Myocyte (in vitro differentiated cells): ENCODE measurements at places on chromosomes 4 and X. TPM values are rescaled to one million over a fixed set of nuclear protein-coding genes. Genes with fewer than 3 reads are reported as not detected.

CENPU gene
- total RNA-seq, result 18.1 and 18.4 TPM in 2 replicates

NR0B1 gene
- total RNA-seq, result 0.42 TPM in 1 of 2 replicates, not detected in the other

DNA sequence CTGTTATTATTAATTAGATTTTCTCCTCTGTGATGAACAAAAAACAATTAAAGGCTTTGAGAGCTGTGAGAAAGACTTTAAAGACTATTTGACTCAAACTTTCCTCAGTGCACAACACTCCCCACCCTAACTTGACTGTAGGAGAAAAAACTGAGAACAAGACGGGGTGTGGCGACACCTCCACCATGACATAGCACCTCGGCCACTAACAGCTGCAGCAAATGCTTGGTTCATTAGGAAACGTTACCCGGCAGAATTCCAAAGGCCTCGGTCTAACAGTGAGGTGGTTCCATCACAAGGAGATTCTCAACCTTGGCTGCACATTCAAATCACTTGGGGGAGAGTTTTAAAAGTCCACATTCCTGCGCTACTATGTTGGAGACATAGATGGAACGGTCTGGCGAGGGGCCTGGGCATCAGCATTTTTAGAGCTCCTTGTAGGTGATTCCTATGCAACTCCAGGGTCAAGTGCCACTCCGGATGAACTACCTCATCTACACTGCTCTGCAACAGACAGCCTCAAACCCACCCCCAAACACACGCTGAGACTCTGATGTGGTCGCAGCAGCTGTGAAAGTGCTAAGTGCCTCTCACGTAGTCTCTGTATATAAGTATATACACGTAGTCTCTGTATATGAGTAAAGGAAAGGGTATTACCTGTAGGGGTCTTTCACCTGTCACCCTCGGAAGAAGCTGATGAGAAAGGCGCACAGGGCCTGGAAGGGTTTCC lies 1.0 kb downstream of the FGFBP2 start:
- DNase-seq, result peak; percentile 91

GRCh38 chr4:77600521-77601451 lies 4.8 kb upstream of the CXCL13 start:
- peak; percentile 39 for DNase-seq

GRCh38 chrX:17411205-17411604 lies 36.2 kb downstream of the NHS start:
- DNase-seq, result no peak

DNA sequence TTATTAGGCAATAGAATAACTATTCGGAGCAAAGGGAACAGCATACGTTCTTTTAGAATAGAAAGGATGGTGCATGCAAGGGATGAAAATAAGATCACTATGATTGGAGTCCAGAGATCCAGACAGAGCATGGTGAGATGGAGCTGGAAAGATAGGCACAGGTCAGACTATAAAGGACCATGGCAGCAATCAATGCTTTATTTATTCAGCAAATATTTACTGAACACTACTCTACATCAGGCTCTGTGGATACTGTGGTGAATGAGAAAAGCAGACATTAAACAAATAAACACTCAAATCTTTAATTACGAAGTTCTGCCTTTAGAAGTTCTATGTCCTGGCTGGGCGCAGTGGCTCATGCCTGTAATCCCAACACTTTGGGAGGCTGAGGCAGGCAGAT lies 44.7 kb upstream of the ACSL4 start:
- no peak for DNase-seq
